Activated naive CD4-positive, alpha-beta T cell treated with anti-CD3 and anti-CD28 coated beads, Interleukin-2, amount 50 U/mL, for 72 hours (primary cell): ENCODE measurements at places on chromosomes 12 and 14.
A peak's percentile ranks its signal among the peaks of the same experiment; 100 is the strongest.

- no peak for DNase-seq
These were observed 82.2 kb downstream of the EML1 start for GRCh38 chr14:99875421-99875820.

- peak; percentile 14 for DNase-seq
These were observed 376 bp downstream of the INSM2 start for GRCh38 chr14:35534208-35534872.

DNA sequence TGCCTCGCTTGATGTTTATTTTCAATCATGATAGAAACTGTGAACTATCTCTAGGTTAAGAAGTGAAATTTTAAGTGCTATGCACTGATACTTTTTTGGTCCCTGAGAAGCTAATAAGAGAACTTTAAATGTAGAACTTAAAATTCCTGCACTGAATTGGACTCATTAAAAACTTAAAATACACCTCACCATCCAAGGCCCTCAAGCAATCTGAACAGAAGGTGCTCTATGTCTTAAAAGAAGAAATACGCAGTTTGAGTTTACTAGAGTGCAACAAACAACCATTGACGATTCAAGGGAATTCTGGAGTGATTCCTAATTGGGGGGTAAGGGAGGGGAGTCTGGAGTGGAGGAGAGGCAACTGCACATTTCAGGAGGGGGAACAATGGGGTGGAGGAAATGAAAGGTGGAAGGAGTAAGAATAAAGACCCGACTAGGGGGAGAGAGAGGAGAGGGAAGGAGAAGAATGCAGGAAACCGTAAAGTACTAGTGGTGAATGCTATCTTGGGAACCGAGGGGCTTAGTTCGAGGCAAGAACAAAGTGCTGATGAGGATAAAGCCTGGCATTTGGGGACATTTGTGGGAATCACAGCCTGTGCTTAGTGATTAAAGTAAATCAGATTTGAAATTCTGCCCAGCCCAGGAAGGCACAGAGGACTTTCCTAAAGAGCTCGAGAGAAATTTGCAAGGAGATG, 389.7 kb downstream of the AACS start:
- no peak for DNase-seq

DNA sequence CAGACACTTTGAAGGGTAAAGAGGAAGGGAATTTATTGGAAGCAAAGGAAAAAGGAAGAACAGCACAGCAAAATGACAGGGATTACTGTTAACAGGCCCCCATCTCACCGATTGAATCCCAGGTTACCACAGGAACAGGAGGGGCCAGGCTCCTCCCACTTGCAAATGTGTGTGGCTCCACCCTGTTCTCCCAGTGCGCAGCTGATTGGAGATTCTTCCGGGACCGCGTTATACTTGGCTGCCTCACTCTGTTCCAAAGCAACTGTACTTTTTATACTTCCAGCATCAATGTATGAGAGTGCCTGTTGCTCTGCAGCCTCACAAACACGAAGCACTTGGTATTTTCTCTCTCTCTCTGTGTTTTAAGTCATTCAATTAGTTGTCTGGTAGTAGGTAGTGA, 273.6 kb upstream of the MDGA2 start:
- no peak for DNase-seq

DNA sequence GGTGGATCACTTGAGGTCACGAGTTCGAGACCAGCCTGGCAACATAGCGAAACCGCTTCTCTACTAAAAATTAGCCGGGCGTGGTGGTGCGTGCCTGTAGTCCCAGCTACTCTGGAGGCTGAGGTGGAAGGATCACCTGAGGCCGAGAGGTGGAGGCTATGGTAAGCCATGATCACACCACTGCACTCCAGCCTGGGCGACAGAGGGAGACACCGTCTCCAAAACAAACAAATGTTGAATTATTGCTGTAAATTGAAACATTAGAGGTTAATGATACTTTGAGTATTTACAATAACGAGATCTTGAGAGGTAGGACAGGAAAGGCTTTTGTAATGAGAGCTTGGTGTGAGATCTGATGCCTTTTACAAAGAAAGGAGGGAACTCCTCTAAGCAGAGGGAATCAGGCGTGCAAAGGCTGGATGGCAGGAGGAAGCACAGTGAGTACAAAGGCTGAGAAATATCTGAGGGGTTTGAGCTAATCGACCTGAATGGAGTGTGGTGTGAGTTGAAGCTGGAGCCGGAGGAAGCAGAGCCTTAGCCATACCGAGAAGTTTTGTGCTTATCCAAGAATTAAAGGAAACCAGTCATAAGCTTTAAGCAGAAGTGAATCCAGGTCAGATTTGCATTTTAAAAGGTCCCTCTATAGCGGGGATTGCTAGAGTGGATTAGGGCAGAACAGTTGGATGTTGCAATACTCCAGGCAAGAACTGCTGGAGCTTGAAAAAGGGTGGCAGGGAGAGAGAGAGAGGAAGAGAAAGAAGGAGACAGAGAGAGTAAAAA, 1.1 kb downstream of the RHNO1 start:
- no peak for DNase-seq

DNA sequence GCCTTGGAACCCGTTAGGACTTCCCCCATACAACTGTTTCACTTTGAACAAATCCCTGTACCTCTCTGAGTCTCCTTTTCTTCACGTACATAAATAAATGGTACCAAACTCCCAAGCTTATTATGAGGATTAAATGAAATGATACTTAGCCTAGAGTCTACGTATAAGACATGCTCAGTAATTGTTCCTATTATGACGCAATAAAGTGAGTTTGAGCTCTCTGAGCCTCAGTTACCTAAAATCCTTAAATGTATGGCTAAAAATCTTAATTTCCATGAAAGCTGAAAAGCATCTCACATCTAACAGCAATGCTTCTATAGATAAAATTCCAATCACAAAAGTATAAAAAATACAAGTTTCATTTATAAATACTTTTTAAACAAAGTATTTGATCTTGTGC, 117.9 kb upstream of the TMEM233 start:
- DNase-seq: no peak

DNA sequence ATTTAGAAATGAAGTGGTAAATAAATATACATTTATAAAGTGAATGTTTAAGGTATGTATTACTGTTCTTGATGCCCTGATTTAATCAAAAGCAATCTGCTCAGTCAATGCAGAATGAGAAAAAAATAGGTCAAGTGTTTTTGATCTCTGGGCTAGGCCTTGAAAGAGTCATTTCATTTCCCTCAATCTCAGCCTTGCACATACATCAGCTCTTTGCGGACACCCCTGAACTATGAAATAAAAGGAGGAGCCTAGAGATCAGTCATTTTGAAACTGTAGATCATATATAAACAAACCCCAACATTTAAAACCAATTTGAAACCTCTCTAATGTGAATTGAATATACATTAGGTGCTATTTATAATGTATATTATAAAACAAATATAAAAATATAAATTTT, 42.5 kb downstream of the ATG2B start:
- no peak for DNase-seq

DNA sequence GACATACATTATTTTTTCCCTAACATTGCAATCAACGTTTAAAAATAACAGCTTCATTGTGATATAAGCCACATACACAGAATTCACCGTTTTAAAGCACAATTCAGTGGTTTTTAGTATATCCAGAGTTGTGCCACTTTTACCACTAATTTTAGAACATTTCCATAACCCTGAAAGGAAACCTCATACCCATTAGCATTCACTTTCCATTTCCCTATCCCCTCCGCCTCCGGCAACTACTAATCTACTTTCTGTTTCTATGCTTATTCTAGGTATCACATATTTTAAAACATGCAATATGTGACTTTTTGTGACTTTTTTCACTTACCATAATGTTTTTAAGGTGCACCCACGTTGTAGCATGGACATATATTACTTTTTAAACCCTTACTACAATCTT, 55.6 kb upstream of the ISM2 start:
- DNase-seq: no peak

DNA sequence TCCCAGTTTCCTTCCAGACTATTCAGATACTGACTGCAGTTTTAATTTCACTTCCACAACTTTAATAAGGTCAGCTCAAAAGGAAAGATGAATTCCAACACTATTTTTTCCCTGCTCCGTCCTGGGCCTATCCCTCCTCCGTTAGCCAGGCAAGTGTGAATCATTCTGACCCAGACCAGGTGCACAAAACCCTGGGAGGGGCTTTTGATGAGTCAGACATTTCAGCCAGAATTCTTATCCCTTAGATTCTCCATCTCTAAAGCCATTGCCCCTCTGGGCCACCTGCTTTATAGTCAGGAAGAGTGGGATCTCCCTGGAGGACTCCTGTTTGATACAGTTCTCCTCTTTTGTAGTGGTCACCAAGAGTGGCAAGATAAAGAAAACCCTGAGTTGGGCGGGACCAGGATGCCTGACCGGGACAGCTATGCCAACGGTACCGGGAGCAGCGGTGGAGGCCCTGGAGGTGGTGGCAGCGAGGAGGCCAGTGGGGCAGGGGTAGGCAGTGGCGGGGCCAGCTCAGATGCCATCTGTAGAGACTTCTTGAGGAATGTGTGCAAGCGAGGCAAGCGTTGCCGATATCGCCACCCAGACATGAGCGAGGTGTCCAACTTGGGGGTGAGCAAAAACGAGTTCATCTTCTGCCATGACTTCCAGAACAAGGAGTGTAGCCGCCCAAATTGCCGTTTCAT, 2.2 kb downstream of the ZC3H10 start:
- no peak for DNase-seq

GRCh38 chr14:93741556-93742230, 46.6 kb downstream of the PRIMA1 start:
- DNase-seq: no peak
